Stimulated activated naive CD4-positive, alpha-beta T cell (primary cell): ENCODE measurements at places on chromosomes 1 and 21.

DNA sequence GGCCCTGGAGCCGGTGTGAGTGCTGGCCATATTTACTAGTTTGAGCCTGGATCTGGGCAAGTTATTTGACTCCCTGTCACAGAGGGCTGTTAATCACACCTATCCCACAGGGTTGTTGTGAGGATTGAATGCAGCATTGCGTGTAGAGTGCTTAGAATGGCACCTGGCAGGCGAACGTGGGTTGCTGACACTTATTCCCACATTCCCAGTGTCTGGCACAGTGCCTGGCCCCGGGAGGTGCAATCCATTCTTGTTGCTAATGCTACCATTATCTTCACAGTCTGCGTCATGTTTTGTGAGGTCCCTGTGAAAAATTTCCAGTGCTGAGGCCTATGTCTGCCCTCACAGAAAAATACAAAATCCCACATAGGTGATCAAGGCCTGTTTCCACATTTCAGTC is 66.1 kb downstream of the CD2 start:
- no peak for DNase-seq

DNA sequence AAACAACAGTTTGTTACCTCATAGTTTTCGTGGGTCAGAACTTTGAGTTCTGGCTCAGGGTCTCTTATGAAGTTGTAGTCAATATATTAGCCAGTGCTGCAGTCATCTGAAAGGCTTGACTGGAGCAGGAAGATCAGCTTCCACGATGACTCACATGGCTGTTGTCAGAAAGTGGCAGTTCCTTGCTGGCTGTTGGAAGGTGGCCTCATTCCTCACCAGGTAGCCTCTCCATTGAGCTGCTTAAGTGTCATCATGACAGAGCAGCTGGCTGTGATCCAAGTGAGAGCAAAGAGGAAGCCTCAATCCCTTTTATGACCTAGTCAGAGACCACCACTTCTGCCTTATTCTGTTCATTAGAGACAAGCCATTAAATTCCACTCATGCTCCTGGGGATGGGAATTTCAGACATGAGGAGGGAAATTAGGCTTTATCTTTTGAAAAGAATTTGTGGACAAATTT is 5.6 kb downstream of the OSBPL9 start:
- DNase-seq: no peak

DNA sequence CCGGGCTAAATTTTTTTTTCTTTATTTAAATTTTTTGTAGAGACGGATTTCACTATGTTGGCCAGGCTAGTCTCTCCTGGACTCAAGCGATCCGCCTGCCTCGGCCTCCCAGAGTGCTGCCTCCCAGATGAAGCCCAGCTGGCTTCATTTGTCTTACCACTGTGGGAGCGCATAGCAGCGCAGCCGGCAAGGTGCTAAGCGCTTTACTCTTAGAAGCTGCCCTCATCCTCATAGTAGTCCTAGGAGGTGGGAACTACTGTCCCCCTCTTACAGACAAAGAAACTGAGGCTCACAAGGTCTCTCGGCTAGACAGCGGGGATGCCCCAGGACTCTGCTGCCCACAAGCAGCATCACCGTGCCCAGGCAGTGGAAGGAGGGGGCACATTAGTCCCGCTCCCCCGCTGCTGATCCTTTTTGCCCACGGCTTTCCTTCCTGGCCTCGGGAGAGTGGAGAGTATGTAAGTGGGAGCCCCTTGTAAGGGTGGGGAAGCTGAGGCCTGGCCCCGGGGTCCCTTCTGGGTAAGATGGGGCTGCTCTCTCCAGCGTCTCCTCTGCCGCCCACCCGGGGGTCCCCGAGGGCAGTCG is 726 bp downstream of the TMEM54 start:
- DNase-seq: no peak

DNA sequence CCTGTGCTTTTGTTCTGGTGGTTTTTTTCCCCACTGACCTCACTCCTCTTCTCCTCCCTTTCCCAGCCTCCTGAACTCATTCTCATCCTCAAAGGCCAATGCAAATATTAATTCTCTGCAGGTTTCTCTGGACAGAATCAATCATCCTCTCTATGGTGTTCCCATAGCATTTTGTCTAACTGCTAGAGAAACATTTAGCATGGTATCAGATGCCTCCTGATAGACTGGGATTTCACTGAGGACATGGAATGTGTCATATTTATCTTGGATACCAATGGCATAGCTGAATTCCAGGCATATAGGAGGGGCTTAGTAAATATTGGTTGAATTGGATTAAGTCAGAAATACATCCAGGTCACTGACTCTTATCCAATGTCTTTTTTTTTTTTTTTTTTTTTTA is 46.1 kb upstream of the SRP9 start:
- no peak for DNase-seq

GRCh38 chr1:54798769-54799641 is 2.1 kb downstream of the TTC22 start:
- peak; percentile 3 for DNase-seq

DNA sequence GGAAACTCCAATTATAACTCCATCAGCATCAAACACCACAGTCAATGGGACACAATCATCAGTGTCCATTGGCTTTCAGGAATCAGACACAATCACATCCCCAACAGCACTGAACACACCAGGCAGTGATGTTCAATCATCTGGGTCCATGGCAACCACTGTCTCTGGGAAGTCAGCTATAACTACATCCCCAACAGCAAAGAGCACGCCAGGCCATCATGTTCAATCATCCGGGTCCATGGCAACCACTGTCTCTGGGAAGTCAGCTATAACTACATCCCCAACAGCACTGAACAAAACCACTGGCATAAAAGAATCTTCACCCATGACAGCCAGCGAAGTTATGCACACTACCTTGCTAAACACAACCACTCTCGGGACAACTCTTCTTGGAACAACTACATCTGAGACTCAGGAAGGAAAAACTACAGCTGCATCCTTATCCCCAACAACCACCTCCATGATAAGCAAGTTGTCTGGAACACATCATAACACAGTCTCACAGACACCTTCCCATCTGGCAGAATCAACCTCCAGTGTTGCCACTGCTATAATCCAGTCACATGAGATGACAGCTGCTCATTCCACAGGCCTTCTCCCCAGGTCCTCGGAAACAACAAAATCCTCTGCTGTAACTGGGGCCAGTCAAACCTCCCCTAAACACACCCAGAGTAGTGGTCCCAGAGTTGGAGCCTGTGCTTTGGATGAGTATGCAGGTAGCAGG is 19.9 kb downstream of the CATSPER4 start:
- DNase-seq: no peak

GRCh38 chr1:10794724-10795275 is 1.6 kb downstream of the CASZ1 start:
- no peak for DNase-seq

- DNase-seq: no peak
These were observed 34.8 kb downstream of the CHAF1B start for GRCh38 chr21:36419996-36420395.

- DNase-seq: no peak
These were observed 34.5 kb upstream of the HTR1D start for GRCh38 chr1:23251812-23252211.

GRCh38 chr1:107430540-107431228 is 289.8 kb downstream of the NTNG1 start:
- DNase-seq: no peak

DNA sequence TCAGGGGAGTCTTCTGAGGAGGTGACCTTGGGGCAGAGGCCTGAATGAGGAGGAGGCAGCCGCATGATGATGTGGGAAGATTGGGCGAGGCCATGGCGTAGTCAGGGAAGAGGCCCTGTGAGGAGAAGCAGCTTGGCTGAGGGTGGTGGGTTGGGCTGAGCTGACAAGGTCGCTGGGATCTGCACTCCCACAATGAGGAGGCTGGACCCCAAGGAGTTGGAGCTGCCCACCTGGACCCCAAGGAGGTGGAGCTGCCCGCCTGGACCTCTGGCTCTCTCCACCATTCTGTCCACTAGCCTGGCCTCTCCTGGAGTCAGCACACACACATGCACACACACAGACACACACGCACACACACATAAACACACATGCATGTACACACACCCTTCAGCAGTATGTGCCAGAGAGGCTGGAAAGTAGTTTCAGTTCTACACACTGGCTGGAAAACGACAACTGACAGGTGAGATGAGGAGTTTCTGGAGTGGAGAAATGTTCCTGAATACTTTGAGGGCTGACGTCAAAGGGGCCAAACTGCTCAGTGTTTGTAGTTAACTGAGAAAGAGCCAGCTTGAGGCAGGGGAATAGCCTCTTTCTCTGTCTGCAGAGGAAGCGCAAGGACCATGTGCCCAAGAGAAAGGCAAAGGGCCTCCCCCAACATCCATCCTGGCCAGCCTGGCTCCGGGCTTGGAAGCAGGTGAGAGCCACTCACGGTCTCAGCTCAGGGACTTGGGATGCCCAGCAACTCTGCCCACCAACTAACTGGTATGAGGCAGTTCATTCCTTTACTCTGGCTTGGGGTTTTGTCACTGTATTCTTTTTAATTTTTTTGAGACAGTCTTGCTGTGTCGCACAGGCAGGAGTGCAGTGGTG is 7.1 kb downstream of the SMPDL3B start:
- DNase-seq: no peak

GRCh38 chr1:202143011-202143767 is 1.3 kb downstream of the ARL8A start:
- peak; percentile 6 for DNase-seq

GRCh38 chr1:93844262-93845045 is 34.6 kb downstream of the DNTTIP2 start:
- no peak for DNase-seq

- DNase-seq: no peak
These were observed 352.5 kb downstream of the HHAT start for GRCh38 chr1:210681158-210681557.

- DNase-seq: no peak
These were observed 11.2 kb downstream of the HMGCL start for GRCh38 chr1:23814016-23814415.

GRCh38 chr21:25314247-25314646 is 293.0 kb downstream of the MRPL39 start:
- DNase-seq: no peak

GRCh38 chr1:117512728-117513321 is 93.0 kb upstream of the TENT5C start:
- peak; percentile 4 for DNase-seq

- no peak for DNase-seq
These were observed 16.2 kb downstream of the ATP1A4 start for GRCh38 chr1:160167580-160167979.

DNA sequence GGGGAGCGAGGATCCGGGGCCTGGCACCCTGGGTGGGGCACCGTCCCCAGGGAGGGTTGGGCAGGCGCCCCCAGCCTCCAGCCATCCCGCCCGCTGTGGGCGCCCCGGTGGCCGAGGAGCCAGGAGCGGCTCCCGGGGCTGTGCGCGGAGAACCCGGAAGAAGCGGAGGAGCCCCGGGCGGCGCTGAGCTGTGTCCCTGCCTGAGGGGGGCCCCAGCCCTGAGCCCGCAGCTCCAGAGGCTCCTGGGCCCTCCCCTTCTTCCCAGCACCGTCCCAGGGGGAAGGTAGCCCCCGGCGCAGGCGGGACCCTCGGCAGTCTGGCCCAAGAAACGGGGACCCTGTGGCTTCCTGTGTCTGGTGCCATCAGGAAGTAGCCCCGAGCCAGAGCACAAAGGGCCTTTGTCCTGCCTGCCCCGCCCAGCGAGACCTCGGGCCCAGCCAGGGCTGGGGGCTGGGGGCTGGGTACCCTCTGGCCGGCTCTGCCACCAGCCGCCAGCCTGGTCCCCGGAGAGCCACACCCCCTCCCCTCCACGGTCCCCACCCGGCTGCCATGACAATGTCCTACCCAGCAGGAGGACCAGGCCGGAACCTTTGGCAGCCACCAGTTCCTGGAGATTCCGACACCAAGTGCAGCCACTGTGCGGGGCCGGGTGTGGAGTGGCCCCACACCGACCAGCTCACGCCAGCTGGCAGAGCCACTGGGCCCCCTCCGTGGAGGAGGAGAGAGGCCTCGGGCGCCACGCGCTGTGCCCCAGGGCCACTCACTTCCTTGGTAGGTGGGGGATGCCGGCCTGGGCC is 15.6 kb upstream of the TTLL10 start:
- DNase-seq: no peak

- DNase-seq: no peak
These were observed 170.1 kb downstream of the SIPA1L2 start for GRCh38 chr1:232459826-232460225.

GRCh38 chr1:177960939-177961622 is 8.8 kb downstream of the SEC16B start:
- DNase-seq: no peak

- DNase-seq: no peak
These were observed 29.4 kb upstream of the KCNA10 start for GRCh38 chr1:110548381-110548780.

GRCh38 chr1:4527819-4528218 is 126.6 kb upstream of the AJAP1 start:
- no peak for DNase-seq
